Mucosa of gallbladder (tissue), 1 donor: ENCODE measurements at places on chromosomes 1 and 21. TPM values are rescaled to one million over a fixed set of nuclear protein-coding genes. Genes with fewer than 3 reads are reported as not detected.

Gene SCCPDH
- 38.1 TPM for total RNA-seq

Gene DYNLT5
- total RNA-seq: 0.32 TPM

Gene PODN
- total RNA-seq: 250 TPM

Gene ADGRL4
- 9.3 TPM for total RNA-seq

Gene OR14K1
- not detected for total RNA-seq

Gene PLD5
- total RNA-seq: 0.06 TPM

Gene C1orf105
- total RNA-seq: not detected

Gene KCNJ15
- total RNA-seq: 158 TPM

Gene CLIC6
- 30.3 TPM for total RNA-seq

Gene NPHS2
- total RNA-seq: not detected

Gene PIGR
- 2,875 TPM for total RNA-seq

Gene SDF4
- total RNA-seq: 190 TPM

Gene SASS6
- 2.8 TPM for total RNA-seq

Gene ADORA3
- total RNA-seq: 15.8 TPM

Gene CFHR4
- total RNA-seq: not detected

Gene CRYZ
- total RNA-seq: 174 TPM

Gene TBX19
- 3.4 TPM for total RNA-seq

Gene CRYAA
- total RNA-seq: not detected

Gene CGN
- total RNA-seq: 91.9 TPM

Gene ATP13A2
- 87.1 TPM for total RNA-seq

Gene CCDC17
- 2.8 TPM for total RNA-seq

Gene PAFAH2
- 43.6 TPM for total RNA-seq

Gene RGS13
- total RNA-seq: 3.4 TPM
